ENCODE measurements at places on chromosomes 2 and 18. TPM values are rescaled to one million over a fixed set of nuclear protein-coding genes. Genes with fewer than 3 reads are reported as not detected.

DNA sequence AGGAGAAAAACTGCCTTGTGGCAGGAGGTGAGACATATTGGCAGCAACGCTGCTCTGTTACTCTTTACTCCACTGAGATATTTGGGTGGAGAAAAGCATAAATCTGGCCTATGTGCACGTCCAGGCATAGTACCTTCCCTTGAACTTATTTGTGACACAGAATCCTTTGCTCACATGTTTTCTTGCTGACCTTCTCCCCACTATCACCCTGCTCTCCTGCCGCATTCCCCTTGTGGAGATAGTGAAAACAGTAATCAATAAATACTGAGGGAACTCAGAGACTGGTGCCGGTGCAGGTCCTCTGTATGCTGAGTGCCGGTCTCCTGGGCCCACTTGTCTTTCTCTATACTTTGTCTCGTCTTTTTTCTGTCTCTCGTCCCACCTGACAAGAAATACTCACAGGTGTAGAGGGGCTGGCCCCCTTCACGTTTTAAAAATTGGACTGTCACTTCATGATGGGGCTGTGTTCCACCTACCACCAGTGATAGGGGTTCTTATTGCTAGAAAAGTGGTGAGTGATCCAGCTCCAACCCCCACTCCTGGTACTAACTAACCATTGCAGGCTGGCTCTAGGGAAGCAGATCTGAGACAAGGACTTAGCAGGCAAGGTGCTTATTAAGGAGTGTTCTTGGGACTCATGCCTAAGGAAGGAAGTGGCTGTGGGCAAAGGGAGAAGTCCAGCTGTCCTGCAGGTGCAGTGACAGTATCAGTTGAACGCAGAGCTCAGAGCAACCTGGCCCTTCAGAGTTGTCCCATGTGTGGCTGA lies 51.7 kb downstream of the LONRF2 start:
- DNase-seq, result no peak

DNA sequence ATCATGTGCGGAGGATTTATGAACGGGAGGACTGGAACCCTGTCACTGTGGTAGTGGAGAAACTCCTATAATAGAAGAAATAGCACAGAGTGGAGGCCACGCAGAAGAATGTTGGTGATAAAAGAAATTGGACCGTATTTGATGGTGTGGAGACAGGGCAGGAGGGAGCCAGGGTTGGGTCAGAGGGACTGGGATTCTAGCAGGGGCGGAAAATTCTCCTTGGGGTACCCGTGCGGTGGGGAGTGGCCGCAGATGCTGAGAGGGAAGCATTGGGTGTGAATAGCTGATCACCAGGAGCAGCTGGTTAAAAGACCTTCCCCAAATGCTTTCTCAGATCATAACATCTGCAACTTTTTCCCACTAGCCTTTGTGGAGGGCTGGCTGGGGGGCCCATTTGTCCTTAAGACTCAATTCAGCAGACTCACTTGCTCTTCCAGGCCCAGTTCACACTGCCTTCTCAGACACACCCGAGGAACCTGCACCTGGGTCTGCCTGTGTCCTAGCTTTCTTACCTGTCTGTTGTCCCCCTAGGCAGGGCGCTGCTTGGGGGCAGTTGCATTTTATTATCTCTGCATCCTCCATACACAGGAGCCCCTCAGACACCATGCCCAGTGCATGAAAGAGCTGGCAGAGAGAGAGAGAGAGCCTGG lies 7.1 kb downstream of the SH3BP4 start:
- DNase-seq, result no peak

DNA sequence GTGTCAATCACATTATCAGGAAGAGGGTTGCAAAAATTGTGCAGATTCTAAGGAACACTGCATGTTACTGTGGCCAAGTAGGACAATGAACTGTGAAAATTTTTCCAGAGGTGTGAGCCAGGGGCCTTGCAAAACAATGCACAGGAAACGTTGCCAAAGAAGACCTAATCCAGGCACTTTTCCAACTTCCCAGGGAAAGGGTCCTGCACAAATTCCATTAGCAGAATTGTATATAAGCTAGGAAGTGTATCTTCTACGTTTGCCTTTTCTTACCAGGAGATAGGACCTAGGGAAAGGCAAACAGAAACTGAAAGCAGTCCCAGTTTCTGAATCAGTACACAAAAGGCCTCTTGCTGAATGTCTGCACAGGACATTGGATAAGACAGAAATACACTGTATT lies 1888.3 kb upstream of the CELF4 start:
- DNase-seq, result peak; percentile 15

DNA sequence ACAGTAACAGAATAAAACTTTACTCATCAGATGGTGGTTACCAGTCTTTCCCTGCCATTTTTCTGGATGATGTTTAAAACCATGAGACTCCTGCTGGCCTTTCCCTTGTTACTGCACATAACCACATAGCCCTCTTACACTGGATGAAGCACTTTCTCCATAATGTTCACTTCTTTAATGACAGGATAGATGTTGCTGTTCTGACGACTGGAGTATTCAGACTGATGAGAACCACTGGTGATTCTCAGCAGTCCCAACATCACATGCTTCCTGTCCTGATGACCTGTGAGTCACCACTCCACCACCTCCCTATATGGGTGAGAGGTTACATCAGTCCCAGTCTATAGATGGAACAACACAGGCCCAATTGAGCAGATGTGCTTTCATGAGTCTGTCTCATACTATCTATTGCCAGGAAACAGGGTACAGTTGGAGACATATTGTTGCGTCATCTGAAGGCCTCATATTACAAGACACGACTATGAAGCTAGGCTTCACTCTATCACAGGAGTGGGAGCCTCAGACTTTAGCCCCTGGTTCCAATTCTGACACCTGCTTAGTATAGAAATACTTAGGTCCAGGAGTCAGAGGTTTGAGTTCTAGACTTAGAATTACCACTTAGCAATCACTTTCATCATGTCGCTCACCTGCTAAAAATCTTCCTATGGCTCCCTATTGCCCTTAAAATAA lies 145.7 kb upstream of the KLF7 start:
- no peak for DNase-seq

- no peak for DNase-seq
Observed at GRCh38 chr2:2183717-2184116, 147.4 kb downstream of the MYT1L start.

DNA sequence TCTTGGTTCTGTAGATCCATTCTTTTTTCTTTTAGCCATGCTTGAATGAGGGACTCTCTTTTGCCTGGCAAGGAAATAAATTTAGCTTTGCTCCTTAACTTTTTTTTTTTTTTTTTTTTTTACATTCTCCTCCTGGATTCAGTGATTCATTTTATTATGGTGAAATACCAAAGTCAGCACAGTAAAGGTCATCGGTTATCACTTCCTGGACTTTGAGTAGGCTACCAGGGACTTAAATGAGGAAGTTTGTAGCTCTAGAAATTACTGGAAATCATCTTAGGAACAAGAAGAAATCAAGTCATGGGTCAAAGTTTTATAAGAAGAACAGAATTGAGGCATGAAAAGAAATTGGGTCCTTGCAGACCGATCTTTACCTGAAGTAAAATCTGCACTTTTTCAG lies 75.0 kb downstream of the SOCS6 start:
- no peak for DNase-seq

DNA sequence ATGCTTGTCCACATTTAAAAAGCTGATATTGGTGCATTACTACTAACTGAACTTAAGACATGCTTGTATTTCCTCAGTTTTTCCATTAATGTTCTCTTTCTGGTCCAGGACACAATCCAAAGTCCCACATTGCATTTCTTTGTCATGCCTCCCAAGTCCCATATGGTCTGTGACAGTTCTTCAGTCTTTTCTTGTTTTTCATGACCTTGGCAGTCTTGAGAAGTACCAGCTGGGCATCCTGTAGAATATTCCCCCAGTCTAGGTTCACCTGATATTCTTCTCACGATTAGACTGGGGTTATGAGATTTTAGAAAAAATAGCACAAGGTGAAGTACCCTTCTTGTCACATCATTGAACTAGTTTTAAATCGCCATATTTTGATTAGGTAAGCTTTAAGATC lies 10.3 kb upstream of the ZBTB14 start:
- DNase-seq, result no peak

DNA sequence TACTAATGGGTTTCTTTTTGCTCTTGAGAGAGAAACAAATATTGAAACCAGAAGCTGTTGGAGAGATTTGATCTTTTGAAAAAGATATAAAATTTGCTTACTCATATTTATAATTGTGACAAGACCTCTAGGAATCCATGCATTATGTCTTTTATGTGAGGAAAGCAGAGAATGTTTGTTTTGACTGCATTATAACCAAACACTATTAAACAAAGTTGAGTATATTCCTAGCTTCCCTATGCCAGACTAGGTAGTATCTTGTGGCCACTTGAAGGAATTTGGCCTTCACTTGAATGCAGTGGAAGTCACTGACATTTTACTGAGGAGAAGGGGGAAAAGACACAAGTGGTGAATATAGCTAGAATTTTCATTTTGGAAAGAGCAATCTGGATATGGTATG lies 521.8 kb upstream of the ZEB2 start:
- DNase-seq, result no peak

DNA sequence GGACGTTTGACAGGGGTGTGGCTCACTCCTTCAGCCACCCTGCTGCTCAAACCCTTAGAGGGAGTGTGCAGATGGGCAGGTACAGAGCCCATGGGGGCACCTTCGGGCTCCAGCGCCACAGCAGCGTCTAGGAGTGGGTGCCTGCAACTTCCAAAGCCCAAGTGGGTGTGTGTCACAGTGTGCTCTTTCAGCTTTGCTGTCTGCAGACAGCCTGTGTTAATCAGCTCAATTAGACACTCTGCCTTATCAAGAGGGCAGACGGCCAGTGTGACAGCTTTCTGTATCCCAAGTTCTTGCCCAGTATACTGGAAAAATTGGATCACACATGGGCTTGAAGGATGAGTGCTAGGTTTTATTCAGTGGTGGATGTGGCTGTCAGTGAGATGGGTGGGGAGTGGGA lies 96.7 kb downstream of the AP1S3 start:
- DNase-seq, result no peak

DNA sequence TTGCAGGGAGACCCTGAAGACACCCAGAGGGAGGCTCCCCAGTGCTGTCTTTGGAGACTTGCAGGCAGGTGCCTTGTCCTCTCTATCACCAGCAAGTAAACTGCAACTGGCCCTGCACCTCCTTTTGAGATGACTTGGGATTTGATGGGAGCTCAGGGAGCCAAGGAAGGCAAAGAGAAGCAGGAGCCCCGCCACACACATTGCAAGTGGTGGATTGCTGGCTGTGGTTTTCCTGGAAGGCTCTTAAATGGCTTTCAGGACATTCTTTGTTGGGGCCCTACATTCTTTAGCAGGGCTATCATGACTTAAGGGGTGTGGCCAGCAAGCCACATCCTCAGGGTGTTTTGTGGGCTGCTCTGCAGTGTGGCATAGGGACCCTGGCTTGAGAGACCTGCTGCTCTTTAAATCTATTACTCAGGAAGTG lies 39.9 kb upstream of the CDC42EP3 start:
- no peak for DNase-seq

DNA sequence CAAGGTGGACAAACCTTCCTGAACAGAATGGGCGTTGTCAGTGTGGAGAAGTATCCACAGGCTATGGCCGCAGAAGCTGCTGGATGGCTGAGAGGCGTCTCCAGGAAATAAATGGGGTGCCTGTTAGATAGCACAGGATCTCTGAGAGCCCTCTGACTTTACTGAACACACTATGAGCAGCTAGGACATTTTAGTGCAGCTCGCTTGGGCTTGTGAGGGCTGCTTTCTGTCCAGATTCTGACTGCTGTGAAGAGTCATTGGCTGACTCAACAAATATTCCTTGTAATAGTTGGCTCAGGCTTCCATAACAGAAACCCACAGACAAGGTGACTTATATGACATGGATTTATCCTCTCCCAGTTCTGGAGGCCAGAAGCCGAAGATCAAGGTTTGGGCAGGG lies 100.2 kb upstream of the SNTG2 start:
- no peak for DNase-seq

The SLC5A7 gene
- 0.39 TPM for polyA plus RNA-seq

The CKAP2L gene
- polyA plus RNA-seq, result 16.6 TPM

The TXNDC2 gene
- 0.05 TPM for polyA plus RNA-seq

The ANKRD62 gene
- polyA plus RNA-seq, result 0.07 TPM

Data from right renal pelvis (tissue), 4 donors.